ENCODE measurements at places on chromosomes 3 and 15. TPM values are rescaled to one million over a fixed set of nuclear protein-coding genes. Genes with fewer than 3 reads are reported as not detected.

SCN5A gene
- 0.05 TPM for polyA plus RNA-seq

PLOD2 gene
- polyA plus RNA-seq: 13.8 TPM

HPS3 gene
- 4.2 TPM for polyA plus RNA-seq

DNAH1 gene
- 4.9 TPM for polyA plus RNA-seq

SUSD5 gene
- polyA plus RNA-seq: 0.04 TPM

TWF2 gene
- 40.3 TPM for polyA plus RNA-seq

ARL14 gene
- 1.1 TPM for polyA plus RNA-seq

TTC21A gene
- polyA plus RNA-seq: 1.8 TPM

RASGRF1 gene
- polyA plus RNA-seq: 0.04 TPM

COL6A5 gene
- polyA plus RNA-seq: 0.04 TPM

CCR1 gene
- 0.61 TPM for polyA plus RNA-seq

NECTIN3 gene
- polyA plus RNA-seq: 0.67 TPM

KIF9 gene
- 6.6 TPM for polyA plus RNA-seq

SH3GL3 gene
- polyA plus RNA-seq: 3.3 TPM

MAGI1 gene
- 10.6 TPM for polyA plus RNA-seq

GABRG3 gene
- polyA plus RNA-seq: not detected
